Activated T-cell treated with anti-CD3 and anti-CD28 coated beads, Interleukin-2, amount 50 U/mL, for 4 hours (primary cell): ENCODE measurements at places on chromosomes 7 and 10. TPM values are rescaled to one million over a fixed set of nuclear protein-coding genes. Genes with fewer than 3 reads are reported as not detected.

Gene PDE6C
- total RNA-seq, result not detected

Gene OPN1SW
- not detected for total RNA-seq

DNA sequence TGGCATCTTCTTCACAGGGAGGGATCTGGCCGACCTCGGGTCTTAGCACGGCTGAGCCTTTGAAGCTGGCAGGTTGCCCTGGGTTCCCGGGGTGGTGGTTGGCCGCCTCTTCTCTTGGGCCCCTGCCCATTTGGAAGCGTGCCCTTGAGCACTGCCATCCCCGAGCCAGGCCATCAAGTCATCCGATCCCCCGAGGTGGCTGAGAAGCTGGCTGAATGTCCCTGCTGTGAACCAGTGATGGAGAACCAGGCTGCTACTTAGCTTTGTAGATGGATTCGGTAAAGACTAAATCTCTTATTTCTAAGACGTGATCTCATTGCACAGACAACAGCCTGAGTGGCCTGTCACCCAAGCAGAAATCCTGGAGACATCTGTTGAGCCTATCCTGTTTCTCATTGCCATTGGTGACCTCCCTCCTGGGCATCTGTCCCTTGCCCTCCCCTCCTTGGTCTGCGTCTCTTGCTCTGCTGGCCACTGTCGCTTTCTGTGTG, 74.3 kb downstream of the GRK5 start:
- no peak for DNase-seq

DNA sequence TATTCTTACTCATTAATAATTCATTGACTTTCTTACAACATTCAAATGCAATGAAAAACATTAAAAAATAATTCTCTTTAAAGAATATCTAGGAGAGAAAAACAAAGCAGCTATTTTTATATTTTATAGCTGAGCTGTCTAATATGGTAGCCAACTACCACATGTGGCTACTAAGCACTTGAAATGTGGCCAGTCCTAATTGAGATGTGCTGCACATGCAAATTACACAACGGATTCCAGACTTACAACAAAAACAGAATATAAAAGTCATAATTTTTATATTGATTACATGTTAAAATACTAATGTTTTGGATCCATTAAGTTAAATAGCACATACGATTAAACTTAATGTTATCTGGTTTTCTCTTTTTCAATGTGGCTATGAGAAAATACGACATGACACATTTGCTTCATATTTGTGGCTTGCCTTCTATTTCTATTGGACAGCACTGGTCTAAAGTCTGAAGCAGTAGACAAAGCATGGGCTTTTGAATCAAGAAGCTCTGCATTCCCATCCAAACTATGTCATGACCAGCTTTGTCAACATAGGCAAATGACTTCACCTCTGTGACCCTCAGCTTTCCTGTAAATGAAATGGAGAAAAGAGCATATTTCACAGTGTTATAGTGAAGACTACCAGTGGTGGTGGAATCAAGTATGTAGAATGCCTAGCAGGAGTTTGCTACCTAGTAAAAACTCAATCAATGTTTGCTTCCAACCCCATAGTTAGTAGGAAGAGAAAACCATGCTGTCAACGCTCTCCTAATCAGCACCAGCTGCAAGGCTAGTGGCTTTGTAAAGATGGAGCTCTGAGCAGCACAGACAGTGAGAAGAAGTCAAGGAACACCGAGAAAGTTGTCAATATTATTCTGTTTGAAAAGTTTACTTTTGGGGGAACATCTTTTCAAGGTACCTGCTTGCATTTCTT, 37.1 kb upstream of the GDF10 start:
- DNase-seq, result no peak

- peak; percentile 42 for DNase-seq
These were observed 202.7 kb downstream of the FAM107B start for GRCh38 chr10:14571866-14572507.

DNA sequence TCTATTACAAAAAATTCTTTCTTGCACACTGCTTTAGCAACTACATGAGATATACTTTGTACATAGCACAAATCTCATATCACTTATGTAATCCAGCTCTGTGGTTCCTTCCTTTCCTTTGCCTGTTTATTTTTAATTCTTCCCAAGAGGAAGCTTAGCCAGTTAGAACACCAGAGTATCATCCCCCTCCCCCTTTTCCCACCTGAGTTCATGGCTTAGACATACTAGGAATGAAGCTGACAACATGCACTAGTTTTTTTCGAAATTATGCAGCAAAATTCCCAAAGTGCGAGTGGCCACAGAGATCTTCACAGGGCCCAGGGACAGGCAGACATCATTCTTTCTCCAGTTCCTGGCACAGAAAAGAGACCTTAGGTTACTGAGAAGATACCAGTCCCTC, 17.8 kb downstream of the CAV1 start:
- no peak for DNase-seq

- no peak for DNase-seq
These were observed 321.7 kb downstream of the WDR37 start for GRCh38 chr10:1377740-1378397.

DNA sequence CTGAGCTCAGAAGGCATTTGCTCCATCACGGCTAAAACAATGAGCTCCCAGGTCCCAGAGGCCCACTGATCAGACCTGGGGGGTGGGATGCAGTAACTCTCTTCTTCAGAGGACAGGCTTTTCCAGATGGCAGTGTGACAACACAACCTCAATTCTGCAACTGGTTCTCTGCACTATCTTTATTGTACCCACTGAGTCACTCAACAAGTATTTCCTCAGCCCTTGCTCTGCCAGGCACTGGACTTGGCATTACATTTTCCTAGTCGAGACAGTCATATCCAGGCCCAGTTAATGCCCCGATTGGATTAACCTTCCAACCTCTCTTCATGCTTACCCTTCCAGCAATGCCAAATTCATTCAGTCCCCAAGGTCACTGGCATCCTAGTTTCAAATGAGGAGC, 72.6 kb downstream of the JAZF1 start:
- DNase-seq, result no peak

GRCh38 chr7:132709971-132710567, 133.8 kb upstream of the PLXNA4 start:
- DNase-seq, result no peak

GRCh38 chr10:79140855-79141254, 72.1 kb downstream of the ZMIZ1 start:
- no peak for DNase-seq

DNA sequence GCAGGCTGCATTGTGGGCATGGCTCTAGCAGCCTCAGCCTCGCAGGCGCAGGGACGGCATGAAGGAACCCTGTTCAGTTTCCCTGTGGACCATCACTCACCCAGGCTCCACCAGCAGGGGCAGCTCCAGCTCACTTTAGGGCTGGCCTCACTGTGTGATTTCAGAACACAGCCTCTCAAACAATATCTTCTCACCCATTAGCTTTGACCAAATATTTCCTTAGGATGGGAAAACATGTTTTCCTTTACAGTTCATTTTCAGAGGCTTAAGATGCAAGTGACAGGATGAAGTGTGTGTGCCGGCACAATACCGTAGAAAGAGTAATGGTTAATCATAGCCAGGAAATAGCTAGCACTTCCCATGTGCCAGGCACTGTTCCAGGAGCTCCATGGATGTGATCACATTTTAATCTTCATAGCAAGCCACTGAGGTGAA, 58.2 kb downstream of the LANCL2 start:
- DNase-seq, result no peak
